ENCODE measurements at places on chromosomes 11 and 22.

- DNase-seq = no peak
These were observed 3.4 kb upstream of the POU2AF1 start for GRCh38 chr11:111382451-111382850.

GRCh38 chr11:69193151-69193550, 37.4 kb downstream of the SMIM38 start:
- DNase-seq = no peak

GRCh38 chr22:47166033-47166404, 403.6 kb downstream of the TBC1D22A start:
- no peak for DNase-seq

DNA sequence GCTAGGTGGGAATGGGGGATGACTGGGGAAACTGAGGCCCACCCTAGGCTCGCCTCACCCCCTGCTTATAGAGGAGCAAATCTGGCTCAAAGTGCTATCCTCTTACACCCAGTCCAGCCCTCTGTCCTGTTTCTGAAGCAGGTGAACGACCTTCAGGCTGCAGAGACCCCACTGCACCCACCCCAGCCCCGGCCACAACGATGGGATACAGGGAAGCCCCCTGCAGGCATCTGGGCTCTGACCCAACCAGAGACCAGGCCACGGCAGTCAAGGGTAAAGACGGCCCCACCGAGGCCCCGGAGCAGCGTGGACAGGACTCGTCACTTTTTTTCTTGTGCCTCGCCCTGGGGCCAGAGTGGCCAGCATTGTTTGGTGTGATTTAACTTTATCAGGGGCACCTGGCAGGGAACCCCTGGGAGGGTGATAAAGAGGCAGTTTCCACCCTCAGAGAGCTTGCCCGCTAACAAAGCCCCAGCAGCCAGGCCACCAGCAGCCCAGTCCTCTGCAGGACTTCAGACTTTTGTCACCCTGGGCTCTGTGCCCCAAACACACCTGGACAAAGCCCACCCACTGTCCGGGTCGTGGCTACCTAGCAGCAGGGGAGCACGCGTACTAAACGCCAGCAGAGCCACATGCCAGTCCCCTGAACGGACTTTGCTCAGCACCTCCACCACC, 612.6 kb downstream of the TBC1D22A start:
- DNase-seq = no peak

- DNase-seq = peak; percentile 1
These were observed 4.2 kb downstream of the OR56B4 start for GRCh38 chr11:6111673-6112072.

GRCh38 chr11:125603207-125603606, 10.6 kb downstream of the STT3A start:
- no peak for DNase-seq

- no peak for DNase-seq
These were observed 90.8 kb downstream of the RNF169 start for GRCh38 chr11:74839446-74839845.

- no peak for DNase-seq
These were observed 14.7 kb upstream of the GLB1L2 start for GRCh38 chr11:134317103-134317502.

DNA sequence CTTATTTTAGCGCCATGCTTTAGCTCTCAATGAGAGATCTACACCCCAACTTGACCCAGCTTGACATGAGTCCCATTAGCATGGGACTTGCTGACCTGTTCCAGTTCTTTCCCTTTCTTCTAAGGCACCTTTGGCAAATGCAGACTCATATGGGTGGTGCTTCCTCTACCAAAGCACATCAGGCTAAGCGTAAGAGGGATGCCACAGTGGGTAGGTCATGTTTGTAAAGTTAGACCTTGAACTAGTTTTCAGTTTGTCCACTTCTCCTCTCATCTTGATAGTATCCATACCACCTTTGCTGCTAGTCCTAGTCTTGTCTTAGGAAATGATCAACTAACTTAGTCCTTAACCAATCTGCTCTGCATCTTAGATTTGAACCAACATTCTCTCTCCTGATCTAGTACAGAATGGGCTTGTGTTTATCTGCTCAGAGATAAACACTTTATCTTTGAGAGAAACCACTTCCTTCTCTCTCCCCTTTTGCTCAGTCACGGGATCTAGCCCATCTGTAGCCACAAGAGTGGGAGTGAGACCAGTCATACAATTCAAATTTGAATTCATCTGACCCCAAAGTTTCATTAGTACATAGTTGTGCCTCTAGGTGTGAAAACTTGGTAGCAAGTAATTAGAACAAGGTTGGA, 72.1 kb upstream of the CD44 start:
- no peak for DNase-seq

Measured in fibroblast of pulmonary artery (primary cell).